Activated naive CD4-positive, alpha-beta T cell treated with anti-CD3 and anti-CD28 coated beads, Interleukin-2, amount 50 U/mL, for 16 hours (primary cell): ENCODE measurements at places on chromosomes 2 and 18.

DNA sequence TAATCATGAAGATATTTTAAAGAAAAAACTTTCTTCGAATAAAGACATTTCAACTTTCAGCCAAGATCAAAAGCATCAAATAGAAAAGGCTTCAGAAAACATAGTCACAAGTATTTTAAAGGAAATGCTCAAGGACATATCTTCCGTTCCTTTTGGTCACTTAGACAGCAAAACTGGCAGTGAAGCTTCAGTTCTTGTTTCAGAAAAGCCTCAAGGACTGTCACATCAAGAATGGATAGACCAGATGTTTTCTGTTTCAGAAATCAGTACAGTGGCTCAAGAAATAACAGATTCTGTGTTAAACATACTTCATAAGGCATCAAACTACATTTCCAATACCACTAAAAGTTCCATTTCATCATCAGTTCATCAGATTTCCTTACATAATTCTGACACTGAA lies 51.8 kb downstream of the FSIP2 start:
- no peak for DNase-seq

- DNase-seq: no peak
These were observed 99.0 kb downstream of the NETO1 start for GRCh38 chr18:72768681-72769229.

DNA sequence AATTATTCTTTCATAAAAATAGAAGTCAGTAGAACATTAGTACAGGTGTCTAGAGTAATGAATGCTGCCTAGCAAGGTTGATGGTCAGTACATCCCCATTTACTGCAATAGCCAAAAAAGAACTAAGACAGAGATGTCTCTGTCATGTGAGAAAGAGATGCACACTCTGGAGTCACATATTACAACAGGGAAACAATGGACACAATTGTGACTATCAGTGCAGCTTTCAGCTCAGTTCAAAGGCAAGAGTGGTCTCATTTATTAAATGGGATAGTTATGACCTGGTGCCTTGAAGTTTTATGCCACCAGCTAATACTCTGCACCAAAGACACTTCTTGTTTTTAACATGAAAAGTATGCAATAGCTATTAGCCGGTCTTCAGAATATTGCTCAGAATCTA lies 194.9 kb upstream of the CHAC2 start:
- no peak for DNase-seq

DNA sequence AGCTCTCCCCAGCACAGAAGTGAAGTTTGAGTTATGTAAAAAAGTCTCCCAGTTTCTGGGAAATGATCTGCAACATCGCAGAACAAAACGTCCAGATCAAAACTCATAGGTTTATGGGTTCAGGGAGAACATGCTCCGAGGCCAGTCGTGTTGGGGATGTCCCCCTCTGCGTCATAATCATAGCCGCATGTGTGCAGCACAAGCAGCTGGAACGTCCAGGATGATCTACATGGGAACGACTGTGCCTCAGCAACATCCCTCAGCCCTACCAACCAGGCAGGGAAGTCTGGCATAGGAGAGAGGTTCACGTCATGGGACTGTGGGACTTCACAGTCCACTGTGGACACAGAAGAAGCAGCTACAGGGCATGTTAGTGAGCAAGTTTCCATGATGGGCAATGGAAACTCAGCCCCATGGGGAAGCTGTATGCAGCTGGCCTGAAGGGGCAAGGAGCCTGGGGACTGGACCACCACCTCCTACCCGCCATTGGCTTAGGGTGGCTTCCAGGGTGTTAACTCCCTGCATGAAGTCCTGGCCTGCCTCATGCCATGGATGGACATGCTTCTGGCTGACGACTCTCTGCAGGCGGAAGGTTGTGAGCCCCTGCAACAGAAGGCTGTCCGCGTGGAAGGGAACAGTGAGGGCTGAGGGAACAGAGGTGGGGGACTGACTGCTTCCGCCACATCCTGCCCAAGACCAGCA lies 96.9 kb downstream of the COPS8 start:
- no peak for DNase-seq

- DNase-seq: no peak
These were observed 174.1 kb downstream of the LRATD1 start for GRCh38 chr2:14806613-14807012.

DNA sequence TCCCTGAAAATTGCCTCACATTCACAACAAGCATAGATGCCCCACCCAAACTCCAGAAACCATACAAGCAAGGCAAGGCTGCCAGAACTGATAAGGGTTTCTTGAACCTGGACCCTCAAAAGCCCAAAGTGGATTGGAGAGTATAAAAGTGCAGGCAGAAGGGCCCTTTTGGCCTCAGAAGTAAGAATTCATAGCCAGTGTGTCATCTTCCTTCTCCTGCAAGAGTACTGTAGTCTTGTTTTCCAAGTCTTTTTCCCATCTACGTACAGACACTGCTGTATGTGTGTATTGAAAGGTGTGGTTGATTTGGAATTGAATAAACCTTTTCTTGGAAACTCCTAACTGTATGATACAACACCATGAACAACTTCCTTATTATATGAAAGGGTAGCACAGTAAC lies 46.8 kb downstream of the ZC3H15 start:
- no peak for DNase-seq

GRCh38 chr2:218223046-218223445 lies 6.1 kb downstream of the ARPC2 start:
- DNase-seq: no peak

GRCh38 chr2:160005908-160006307 lies 56.5 kb downstream of the PLA2R1 start:
- DNase-seq: no peak

DNA sequence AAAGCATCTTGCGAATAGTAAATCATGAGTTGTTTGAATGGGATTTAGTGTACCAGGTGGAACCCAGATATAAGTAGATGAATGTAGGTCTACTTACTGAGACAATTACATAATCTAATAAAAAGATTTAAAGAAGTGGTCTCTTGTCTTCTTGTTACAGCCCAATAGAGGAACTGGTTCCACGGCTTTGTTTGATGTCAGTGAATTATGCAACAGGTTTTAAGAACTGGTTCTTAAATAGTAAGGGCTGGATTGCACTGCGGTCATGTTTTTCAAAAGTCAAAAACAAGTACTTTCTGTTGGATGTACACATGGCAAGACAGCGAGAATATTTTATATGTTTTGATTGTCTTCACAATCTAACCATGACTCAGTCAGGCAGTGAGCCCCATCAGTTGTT lies 15.4 kb upstream of the SLC9A2 start:
- DNase-seq: no peak

DNA sequence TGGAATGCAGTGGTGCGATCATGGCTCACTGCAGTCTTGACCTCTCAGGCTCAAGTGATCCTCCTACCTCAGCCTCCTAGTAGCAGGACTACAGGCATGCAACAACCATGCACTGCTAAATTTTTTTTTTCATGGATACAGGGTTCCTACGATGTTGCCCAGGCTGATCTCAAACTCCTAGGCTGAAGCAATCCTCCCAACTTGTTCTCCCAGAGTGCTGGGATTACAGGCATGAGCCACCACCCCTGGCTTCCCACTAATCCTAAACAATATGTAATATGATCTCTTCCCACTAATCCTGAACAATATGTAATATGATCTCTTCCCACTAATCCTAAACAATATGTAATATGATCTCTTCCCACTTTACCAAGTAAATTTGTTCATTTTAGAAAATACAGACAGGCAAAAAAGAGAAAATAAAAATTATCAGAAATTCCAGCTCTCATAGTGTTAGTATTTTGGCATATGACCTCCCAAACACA lies 33.7 kb upstream of the C18orf32 start:
- DNase-seq: no peak

DNA sequence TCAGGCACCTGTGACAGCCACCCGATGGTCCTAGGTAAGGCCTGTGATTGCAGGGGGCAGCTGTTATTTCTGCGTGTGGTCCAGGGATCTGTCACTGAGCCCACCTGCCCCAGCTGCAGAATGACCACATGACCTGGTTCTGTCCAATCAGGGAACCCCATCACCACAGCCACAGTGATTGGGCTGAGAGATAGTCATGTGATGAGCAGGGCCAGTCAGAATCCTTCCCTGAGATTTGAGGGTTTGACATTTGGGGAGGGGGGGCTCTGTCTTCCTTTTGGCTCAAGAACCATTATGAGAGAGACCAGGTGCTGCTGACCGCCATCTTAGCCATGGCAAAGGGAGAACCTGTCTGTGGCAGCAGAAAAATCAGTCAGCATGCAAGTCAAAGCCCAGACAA lies 147.2 kb downstream of the SMAD7 start:
- DNase-seq: no peak

- DNase-seq: no peak
These were observed 381.6 kb downstream of the SUCLG1 start for GRCh38 chr2:84077496-84077895.

DNA sequence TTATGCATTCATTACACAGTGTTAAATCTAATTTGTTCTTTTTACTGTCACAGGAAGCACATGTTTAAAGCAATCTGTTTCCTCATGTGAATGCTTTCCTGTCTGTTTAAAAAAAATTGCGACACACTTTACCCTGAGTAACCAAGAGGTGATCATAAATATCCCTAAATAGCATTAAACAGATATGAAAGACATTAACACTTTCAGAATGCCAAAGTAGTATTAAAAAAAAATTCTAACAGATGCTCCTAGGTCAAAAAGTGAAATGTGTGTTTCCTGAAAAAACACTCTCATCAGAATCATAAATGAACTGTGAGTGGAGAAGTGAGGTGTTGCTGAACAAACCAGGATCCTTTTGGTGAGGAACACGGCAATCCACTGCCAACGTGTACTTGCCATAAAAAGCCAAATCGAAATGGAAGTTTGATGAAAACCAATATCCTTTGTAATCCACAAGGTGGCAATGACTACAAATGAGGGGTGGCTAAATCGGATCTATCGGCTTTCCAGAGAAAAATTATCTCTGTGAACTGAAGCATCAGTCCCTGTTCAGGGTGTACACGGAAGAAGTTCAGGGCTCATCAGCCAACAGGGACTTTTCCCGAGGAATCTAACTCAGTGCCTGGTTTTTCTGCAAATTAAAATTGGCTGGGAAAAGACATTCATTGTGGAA lies 248.9 kb downstream of the TCF4 start:
- no peak for DNase-seq

- no peak for DNase-seq
These were observed 6.8 kb upstream of the COX7A2L start for GRCh38 chr2:42367835-42368234.

DNA sequence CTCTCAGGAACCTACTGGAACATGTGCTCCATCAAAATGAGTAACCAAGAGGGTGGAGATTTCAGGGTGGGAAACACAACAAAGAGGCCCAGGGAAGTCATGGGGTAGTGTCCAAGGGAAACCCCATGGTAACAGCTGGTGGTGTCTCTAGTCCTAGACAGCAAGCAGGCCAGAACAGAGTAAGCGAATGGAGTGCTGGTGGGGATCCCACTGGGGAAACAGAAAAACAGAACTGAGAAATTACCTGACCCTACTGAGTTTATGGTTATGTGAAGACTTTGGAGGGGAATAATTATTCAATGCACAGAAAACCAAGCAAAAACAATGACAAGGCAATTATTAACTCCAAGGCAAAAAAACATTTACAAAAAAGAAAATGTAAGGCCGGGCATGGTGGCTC lies 16.9 kb downstream of the ERCC3 start:
- no peak for DNase-seq

- DNase-seq: no peak
These were observed 743.3 kb downstream of the SLC4A3 start for GRCh38 chr2:220370764-220371163.

- no peak for DNase-seq
These were observed 8.0 kb upstream of the MYL1 start for GRCh38 chr2:210323003-210323402.

DNA sequence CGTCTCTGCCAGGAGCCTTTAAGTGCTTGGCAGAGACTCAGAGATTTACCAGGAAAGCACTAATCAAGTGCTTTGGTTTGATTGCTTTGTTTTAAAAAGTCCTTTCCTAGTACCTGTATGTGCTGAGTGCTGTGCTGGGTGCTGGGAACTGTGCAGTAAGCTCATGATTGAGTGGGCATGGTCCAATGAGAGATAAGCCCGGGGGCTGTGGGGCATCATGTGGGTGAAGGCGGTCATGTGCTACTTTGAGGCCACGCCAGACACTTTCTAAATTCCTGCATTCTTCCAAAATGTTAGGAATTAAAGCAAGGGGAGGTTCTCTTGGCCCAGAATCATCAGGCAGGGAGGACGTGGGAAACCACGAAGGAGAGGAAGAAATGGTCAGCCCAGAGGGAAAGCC lies 109.0 kb downstream of the ACAA2 start:
- no peak for DNase-seq

DNA sequence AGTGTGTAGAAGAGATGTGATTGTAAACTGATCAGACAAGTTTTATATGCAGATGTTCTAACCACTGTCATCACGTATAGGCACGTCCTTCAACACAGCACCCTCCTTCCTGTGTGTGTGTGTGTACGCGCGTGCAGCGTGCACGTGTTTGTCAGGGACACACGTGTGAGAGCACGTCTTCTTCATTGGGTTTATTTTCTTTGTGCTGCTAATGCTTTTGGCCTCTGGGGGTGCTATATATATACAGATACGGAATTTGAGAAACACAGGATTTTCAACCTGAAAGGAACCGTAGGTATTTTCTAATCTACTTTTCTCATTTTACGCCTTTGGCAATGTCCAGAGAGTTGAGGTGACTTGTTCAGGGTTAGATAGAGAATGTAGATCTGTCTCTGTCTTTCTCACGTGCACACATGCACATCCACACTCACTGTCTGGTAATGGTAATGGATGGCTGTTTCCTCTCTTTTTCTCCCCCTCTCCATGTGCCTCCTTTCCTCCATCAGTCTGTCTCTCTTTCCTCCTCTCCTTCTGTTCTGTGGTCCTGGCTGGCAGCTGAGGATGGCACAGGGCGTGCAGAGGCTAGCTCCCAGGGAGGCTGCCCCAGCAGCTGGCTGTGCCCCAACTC lies 13.4 kb upstream of the CELF4 start:
- no peak for DNase-seq

DNA sequence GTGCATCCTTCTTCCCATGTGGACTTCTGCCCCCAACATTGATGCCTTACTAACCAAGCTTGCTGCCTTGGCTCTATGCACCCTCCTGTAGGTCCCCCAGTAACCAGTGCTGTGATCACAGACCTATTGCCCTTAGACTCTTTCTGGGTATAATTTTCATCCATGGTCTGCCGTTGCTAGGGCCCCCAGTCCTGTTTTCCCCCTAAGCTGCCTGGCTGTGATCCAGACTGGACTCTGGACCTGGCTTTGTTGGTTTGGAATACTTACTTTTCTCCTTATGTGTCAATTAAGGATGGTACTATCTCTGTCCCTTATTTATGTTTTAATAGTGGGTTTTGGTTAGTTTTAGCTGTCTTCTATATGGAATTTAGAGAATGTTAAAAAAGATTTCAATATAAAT lies 26.0 kb downstream of the ATP9B start:
- no peak for DNase-seq

DNA sequence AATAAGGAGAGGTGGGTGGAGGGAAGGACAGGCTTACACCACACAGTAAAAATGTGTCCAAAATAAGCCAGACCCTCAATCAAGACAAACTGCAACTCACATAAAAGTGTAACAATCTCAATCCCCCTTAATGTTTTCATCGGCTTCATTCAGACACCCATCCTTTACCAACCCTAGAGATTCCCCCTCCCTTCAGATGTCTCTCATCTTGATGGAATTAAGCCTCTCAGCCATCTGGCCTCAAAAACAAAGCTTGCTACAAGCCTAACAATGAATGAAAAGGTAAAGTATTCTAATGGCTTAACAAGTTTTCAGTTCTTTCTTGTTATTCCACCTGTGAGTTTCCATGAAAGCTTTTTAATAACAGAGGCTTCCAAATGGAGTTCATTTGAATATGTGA lies 5.2 kb downstream of the RTTN start:
- DNase-seq: no peak

- DNase-seq: no peak
These were observed 363.8 kb upstream of the TRIB2 start for GRCh38 chr2:12352889-12353288.
